ENCODE measurements at places on chromosomes 11 and 22. TPM values are rescaled to one million over a fixed set of nuclear protein-coding genes. Genes with fewer than 3 reads are reported as not detected.

Gene LRRC74B
- not detected for total RNA-seq

Gene KIAA1671
- total RNA-seq: 6.0 TPM

Gene PANX3
- total RNA-seq: not detected

Gene AMPD3
- 179 TPM for total RNA-seq

Gene OR8G5
- not detected for total RNA-seq
